ENCODE measurements at places on chromosomes 5 and 9. TPM values are rescaled to one million over a fixed set of nuclear protein-coding genes. Genes with fewer than 3 reads are reported as not detected.

SHC3 gene
- 3.9 TPM for total RNA-seq

ZBED3 gene
- total RNA-seq = 1.5 TPM

CKMT2 gene
- 1.0 TPM for total RNA-seq

CYSTM1 gene
- total RNA-seq = 12.3 TPM

HRCT1 gene
- total RNA-seq = 5.4 TPM

HK3 gene
- not detected for total RNA-seq

SUSD3 gene
- 5.6 TPM for total RNA-seq

BAAT gene
- total RNA-seq = under 0.01 TPM

CSF1R gene
- total RNA-seq = not detected

MFAP3 gene
- total RNA-seq = 29.1 TPM

PCDHGB3 gene
- 0.50 TPM for total RNA-seq

CEP120 gene
- 11.9 TPM for total RNA-seq

LRRTM2 gene
- total RNA-seq = 2.9 TPM

RBM27 gene
- 11.9 TPM for total RNA-seq

NOTCH1 gene
- 9.7 TPM for total RNA-seq

PCDHA9 gene
- not detected for total RNA-seq

BTNL9 gene
- total RNA-seq = not detected

ANKRD31 gene
- under 0.01 TPM for total RNA-seq

LHX3 gene
- not detected for total RNA-seq

TTC16 gene
- not detected for total RNA-seq

C5orf58 gene
- total RNA-seq = not detected

ZNF367 gene
- total RNA-seq = 3.9 TPM

TRIM32 gene
- 15.0 TPM for total RNA-seq

DOCK8 gene
- under 0.01 TPM for total RNA-seq

RGP1 gene
- 10.1 TPM for total RNA-seq

HSPB3 gene
- not detected for total RNA-seq

ROR2 gene
- total RNA-seq = 16.5 TPM

ANP32B gene
- total RNA-seq = 21.9 TPM

ARL10 gene
- 3.4 TPM for total RNA-seq

IFNA13 gene
- total RNA-seq = not detected

RASGRF2 gene
- 5.7 TPM for total RNA-seq

LCN15 gene
- not detected for total RNA-seq

IFNB1 gene
- total RNA-seq = not detected

FRRS1L gene
- total RNA-seq = under 0.01 TPM

AK1 gene
- 87.0 TPM for total RNA-seq
